ENCODE measurements at places on chromosomes 7 and 10.

DNA sequence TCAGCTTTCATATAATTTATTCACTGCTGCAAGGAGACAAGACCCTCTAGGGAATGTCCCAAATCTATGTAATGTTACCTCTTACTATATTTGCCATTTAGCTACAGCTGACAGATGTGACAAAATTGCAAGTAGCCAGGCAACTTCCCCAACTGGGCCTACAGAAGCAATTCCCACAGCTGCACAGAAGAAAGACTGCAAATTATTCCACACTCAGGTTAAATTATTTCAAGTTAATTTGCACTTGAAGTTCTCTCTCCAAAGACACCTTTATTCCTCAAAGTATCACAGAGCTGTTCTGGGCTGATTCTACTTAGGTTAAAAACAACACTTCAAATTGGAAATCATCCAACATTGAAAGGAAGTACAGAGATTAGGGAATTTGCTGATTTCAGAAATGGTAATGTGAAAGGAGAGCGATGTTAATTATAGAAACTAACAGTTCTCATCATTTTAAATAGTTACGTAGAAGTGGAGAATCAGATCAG lies 133.6 kb downstream of the THSD7A start:
- no peak for DNase-seq

DNA sequence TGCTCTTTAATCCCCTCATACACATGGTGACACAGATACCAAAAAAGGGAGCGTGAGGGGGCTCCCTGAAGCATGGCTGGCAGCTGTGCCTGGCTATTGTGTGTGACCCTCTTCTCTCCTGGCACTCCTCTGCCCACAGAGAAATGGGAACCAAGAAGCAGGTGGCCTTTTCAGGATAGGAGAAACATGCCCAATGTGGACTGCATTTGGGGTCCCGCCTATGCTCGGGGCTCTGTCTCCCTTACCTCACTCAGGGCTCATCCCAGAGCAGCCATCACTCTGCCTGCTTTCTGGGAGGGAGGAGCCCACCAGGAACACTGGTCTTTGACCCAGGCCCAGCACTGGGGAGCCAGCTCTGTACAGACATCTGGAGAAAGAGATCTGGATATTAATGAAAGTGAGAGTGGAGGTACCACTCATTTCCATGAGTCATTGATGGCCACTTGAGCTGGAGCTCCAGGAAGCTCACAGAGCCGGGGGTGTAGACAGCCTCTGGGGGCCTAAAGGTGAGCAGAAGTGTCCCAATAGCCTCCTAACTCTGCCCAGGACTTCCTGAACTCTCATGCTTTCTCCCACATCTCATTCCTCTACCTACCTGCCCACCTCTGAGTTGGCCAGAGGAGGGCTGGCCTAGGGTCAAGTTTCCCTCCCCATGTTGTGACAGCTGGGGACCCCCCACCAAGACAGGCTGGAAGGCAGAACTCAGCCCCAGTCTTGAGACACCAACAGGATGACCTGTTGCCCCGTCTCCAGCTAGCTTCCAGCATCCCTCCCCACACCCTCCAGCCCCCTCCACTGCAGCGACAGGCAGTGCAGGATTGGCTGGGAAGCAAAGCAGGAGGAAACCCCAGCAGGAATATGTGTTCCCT lies 42.6 kb downstream of the DRGX start:
- DNase-seq: no peak

DNA sequence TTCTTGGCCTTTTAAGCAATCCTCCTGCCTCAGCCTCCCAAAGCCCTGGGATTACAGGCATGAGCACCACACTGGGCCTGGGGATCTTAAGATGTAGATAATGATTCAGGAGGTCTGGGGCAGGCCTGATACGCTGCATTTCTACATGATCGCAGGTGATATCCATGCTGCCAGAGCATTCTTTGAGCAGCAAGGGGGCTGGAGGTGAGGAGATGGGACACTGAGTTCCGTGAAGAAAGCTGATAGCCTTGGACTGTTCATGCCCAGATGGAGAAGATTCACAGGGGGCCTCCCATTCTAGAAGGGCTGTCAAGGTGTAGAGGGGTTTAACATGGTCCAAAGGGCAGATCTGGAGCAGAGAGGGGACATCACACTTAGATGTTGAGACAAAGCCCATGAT lies 480.3 kb downstream of the RPS24 start:
- no peak for DNase-seq

DNA sequence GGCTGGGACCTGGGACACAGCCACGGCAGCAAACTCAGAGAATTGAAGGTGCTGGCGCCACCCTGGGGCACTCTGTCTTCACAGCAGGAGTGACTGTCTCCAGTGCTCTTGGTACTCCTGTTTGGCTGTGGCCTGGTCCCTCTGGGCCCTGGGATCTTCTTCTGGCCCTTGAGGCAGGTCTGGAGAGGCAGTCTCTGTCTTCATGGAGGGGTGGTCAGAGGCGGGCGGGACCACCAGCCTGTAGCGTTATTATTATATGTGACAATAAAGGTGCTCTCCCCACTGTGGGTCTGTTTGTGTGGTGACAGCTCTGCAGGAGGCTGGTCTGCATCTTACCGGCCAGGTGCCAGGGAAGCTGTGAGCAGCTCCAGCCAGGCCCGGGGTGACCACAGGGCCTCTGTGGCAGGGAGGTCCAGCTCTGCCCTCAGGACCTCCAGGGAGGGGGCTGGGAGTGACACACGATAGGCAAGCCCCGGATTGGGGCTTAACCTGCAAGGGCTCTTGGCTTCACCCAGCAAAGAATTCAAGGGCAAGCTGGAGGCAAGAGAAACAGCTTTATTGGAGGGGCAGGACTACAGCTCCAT lies 70.3 kb downstream of the MYL10 start:
- no peak for DNase-seq

DNA sequence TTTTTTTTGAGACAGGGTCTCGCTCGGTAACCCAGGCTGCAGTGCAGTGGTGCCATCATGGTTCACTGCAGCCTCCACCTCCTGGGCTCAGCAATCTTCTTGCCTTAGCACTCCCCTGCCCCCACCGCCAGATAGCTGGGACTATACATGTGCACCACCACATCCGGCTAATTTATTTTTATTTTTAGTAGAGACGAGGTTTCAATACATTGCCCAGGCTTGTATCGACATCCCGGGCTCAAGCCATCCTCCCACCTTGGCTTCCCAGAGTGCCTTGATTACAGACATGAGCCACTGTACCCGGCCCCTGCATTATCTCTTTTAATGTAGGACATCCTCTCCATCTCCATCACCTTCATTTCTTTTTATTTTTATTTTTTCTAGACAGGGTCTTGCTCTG lies 213.3 kb downstream of the CUX1 start:
- DNase-seq: no peak

- no peak for DNase-seq
Measured at GRCh38 chr7:138226745-138227279, 150.6 kb downstream of the AKR1D1 start.

DNA sequence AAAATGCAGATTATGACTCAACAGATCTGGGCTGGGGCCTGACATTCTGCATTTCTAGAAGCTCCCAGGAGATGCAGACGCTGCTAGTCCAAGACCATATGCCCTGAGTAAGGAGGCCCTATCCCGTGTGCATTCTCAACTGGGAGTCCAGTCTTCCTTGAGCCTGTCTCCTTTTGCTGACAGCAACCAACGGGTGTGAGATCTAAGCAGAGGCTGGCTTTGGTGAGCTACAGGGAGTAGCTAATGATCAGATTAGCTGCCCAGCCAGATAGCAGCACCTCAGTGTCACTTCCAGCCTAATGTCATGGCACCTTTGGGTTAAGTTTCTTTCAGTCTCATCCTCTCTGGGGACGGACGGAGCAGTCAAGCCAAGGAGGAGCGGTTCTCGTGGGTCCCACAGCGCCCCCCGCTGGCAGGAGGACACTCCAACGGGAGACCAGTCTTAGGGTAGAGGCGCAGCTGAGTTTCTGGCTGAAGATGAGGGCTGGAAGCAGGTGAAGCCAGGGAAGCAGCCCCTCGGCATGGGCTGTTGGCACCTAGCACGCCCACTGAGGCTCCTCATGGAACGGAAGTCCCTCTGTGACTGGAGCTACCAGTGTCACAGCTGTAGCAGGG lies 154.0 kb downstream of the CCDC3 start:
- DNase-seq: no peak

DNA sequence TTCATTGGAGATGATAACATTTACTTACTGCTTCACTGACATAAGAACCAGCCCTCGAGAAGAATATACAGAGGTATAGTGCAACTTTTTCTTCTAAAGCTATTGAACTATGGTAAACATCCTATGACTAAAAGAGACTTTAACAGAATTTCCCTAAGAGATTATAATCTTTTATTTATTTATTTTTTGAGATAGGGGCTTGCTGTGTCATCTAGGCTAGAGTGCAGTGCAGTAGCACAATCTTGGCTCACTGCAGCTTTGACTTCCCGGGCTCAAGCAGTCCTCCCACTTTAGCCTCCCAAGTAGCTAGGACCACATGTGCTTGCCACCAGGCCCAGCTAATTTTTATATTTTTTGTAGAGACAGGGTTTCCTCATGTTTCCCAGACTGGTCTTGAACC lies 258.5 kb upstream of the FERD3L start:
- no peak for DNase-seq

DNA sequence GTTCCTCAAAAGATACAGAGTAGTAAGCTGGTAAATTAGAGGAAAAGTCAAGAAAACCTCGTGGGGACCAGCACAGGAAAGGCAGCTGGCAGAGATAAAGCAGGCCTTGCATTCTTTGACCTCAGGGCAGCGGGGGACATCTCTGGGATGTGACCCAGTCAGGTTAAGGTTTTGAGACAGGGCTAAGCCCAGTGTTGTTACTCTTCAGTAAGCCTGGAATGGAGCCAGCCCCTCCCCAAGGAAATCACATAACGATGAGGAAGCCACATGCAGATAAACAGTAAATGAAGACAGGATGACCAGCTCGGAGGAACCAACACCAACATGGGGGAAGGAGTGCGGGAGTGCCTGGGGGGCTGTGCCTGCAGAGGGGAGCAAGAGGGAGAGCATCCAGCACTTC lies 99.6 kb downstream of the JAZF1 start:
- no peak for DNase-seq
